ENCODE measurements at places on chromosomes 7 and 10.

DNA sequence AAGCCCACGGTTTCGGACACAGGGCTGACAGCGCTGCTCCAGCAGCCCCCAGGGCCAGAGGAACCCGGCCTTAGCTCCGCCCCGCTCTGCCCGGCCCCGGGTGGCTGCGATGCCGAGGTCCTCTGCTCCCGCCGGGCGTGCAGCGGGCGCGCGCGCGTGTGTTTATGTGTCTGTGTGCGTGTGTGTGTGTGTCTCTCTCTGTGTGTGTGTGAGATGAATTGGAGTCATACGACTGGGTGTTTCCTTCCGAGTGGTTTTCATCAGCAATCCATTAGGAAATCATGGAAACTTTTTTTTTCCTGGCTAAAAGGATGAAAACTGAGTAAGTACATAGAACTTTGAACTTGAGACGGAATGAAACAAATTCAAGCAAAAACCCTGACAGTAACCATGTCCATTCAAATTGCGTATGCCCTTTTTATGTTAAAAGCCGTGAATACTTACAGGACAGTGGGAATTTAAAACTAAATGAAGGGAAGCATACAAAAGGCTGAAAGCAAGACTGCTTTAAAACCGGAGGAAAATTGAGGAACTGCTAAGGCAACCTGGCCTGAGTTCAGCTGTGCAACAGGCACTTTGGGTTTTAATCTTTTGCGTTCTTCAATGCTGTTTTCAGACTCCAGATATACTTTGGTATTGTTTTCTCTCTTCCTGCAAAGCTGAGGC lies at the start of gene CPED1:
Gene CPED1, plus strand, starts transcription at position 121 of the 666 bp plus-strand sequence. CDS start 911 bp downstream, outside the sequence.
- no peak for DNase-seq

DNA sequence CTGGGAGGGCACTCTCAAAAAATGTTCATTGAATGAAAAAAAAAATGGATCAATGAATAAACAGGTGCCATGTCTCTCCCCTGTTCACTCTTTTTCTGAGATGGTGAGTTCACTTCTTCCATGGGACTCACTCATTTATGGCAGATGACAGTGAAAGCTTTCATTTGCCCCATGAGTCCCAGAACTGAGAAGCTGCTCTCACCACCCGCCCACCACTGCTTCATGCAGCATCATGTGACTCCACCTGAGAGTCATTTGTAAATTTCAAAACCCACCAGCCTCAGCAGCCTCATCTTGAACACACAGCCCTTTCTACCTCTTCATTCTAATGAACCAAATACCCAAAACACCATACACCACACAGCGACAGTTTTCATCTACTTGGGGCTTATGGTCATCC lies 64.9 kb downstream of the SCRN1 start:
- DNase-seq, result no peak

DNA sequence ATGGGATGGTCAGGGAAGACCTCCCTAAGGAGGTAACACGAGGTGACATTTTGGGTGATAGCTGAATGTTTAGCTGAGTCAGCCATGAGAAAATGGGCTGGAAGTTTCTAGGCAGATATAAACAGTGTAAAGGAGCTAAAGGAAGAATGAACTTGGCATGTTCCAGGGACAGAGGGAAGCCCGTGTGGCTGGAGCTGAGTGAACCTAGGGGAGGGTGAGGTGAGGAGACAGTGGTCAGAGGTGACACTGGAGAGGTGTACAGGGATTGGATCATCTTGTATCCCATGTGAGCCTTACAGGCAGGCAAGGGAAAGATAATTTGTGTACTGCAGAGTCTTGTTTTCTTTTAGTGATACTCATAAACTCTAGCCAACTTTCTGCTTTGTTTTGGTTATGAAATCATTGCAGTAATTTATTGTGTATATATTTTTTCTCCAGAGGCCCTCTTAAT lies 1.8 kb downstream of the STARD3NL start:
- no peak for DNase-seq

GRCh38 chr10:86077271-86077670 lies 289.3 kb downstream of the GRID1 start:
- no peak for DNase-seq

DNA sequence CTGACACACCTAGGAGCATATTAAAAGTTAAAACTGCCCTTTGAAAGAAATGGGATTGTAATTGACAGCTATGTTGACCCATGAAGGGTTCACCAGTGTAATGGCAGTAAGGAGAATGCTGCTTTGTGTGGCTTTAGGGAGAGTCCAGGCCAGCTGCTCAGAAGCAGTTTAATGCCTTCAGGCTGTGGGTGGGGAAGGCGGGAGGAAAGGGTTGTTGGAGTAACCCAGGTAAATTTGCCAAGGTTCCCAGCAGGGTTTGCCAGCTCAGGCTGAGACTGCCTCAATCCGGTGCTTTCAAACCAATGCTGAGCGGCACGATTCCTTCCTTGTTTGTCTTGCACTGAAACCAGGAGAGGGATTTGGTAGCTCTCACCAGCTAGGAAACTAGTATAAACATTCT lies 637.2 kb downstream of the INHBA start:
- no peak for DNase-seq
